ENCODE measurements at places on chromosomes 6 and 20.

GRCh38 chr6:156778454-156779205 lies 1.5 kb downstream of the ARID1B start:
- peak; percentile 70 for DNase-seq

DNA sequence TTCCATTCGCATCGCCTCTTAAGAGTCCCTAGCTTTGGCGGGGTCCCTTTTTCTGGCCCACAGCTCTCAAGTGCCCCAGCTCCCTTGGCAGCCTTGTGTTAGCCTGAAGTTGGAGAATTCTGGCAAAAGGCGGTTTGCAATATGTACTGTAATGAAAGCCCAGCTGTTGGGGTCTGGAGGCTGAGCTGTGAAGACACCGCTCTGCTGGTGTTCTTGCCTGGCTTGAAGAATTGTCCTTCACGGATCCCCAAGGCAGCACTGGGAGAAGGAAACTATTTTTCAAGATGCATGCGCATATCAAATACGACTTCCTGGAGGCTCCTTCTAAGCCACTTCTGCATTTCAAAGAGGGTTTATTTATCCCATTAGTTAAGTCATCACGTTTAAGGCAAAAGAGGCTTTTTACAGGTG lies 21.4 kb upstream of the CITED2 start:
- peak; percentile 54 for DNase-seq

DNA sequence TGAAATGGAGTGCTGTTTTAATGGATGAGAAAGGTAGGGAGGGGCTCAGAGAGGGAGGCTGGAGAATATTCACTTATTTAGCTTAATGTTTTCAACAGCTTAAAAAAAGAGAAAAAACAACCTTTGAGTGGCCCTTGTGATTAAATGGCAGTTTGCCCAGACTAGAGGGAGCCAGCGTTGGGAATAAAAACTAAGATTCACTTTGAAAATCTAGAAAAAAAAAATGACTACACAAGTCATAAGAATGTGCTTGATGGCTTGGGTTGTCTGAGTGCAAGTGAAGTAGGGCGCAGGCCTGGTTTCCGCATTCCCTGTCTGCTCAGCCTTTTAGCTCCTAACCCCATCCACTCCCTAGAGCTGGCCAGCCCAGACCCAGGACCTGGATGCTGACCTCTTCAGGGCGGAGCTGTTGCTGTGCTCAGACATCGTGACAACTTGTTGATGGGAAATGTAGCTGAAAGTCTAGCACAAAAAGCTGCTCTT lies 28.9 kb downstream of the UTRN start:
- peak; percentile 54 for DNase-seq

DNA sequence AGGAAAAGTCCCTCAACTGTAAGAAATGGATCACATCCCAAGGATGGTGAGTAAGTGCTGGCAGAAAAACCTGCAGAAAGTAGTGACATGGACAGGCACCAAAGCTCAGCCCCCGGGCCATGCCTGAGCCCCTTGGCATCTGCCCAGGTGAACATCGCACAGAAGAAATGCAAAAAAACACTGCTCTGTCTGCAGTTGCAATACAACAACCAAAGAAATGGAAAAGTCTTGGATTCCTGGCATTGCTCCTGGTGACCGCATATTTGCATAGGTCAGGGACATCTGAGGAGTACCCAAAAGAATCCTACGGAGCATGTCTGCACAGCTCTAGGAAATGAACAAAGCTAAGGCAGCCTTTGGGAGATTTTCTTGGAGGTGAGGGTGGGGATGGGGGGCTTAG lies 63.1 kb upstream of the PTPRT start:
- no peak for DNase-seq

DNA sequence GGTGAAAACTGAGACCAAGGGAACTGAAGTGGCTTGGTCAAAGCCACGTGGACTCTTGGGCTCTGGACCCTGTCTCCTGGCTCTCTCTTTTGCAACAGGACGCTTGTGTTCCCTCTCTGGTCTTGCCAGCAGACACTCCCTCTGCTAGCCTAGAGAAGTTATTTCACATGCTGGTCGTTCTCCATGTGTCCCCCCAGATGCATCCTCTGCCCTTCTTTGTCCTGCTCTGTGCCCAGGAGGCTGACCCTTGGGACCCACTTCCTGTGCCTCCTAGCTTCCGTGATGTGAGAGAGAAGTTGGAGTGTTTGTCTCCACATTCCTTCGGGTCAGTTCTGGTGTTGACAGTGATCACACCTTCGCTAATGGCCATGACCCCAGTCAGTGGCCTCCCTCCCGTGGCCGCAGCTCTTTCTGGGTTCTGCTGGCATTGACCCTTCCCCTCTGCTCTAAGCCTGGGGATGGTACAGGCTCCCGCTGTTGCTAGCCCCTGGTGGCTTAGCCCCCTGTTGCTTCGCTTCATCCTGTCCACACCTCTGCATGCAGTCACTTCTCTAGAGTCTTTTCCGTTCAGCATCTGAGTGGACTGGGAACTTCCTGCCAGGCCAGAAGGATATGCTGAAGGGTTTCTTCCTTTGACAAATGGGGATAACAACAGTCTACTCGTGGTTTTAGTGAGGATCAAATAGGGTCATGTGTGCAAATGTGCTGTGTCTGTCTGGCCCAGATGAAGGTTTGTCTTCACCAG lies 70.1 kb upstream of the BMP2 start:
- DNase-seq, result no peak

GRCh38 chr6:12279322-12280091 lies 10.7 kb upstream of the EDN1 start:
- DNase-seq, result peak; percentile 17

DNA sequence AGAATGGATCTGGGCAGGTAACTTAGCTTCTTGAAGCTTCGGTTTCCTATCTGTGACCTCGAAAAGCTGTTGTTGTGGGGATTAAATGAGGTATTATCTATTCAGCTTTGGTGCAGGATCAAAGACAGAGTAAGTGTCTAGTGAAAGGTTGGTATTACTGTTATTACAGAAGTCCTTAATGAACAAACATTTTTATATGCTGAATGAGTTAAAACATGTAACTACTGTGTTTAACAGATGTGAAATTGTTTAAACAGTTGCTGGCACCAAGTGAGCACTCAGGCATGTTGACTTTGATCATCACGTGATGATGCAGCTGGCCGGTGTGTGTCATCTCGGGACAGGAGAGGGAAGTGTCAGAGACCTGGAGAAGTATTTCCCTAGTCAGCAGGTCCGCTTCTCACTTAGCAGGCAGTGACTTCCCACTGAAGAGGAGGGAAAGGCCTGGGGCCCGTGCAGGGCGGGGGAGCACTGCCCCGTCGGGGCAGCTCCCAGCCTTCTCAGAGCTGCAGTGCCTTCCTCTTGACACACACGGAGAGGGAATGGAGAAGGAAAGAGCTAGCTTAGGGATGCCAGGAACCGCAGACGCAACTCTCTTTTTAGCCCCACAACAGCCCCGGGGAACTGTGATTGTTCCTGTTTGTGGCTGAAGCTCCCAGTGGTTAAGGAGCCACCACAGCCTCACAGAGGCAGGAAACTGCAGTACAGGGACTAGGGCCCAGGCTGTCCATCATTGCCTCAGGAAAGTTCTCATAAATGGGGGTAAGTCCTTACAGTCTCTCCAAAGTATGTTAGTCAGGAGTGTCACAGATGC lies 18.0 kb downstream of the TUBB2A start:
- peak; percentile 80 for DNase-seq

GRCh38 chr6:12848964-12849808 lies 132.6 kb downstream of the PHACTR1 start:
- no peak for DNase-seq

DNA sequence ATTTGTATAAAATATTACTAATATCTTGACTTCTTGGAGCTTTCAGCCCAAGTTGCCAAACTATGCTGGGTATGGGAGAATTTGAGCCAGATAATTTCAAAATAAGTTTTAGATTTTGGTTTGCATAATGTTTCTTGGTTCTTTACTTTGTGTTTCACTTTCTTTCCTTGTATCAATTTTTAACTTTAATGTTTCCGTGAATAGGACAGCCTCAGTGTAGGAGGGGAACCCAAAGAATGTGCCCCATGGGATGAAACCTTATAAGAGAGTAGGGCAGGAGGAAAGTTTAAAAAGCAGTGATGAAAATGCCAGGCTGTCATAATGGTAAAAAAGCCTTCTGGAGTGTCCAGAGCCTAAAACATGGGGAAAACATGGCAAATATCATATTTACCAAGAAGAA lies 252.4 kb upstream of the IRAK1BP1 start:
- DNase-seq, result no peak

DNA sequence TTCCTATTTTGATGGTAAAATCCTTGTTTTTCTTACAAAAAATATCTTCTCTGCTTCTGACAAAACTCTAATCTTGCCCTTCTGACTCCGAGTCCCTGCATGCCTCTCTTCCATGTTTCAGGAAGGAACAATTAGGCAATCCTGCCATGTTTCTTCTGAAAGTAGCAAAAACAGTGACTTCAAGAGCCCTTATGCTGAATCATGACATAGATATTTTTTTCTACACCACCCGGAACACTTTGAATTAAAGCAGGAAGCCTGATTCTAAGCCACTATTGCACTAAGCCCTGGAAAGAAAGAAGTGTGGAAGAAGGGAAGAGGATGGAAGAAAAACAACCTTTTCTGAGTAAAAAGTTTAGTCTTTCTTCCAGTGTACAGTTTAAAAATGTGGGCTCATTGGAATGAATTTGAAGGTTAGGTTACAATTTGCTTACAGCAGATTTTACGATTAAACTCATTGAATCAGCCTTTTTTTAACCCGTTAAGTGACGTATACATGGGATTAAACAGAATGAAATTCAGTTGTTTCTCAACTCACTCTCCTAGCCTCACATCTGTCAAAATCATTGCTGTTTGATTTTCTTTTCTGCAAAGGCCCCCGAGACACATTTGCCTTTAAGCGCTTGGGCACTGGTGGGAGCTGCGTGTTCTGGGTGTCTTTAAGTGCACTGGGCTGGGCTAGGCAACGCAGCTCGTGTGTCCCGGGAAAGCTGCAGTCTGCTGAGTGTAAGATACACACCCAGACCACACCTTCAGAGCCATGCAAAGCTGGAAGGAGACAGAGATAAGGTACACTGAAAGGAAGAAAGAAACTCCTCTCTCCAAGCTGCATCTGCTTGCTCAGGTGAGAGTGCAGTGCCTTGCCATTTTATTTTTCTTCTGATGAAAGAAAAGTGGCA lies 159.4 kb upstream of the CITED2 start:
- DNase-seq, result peak; percentile 36

DNA sequence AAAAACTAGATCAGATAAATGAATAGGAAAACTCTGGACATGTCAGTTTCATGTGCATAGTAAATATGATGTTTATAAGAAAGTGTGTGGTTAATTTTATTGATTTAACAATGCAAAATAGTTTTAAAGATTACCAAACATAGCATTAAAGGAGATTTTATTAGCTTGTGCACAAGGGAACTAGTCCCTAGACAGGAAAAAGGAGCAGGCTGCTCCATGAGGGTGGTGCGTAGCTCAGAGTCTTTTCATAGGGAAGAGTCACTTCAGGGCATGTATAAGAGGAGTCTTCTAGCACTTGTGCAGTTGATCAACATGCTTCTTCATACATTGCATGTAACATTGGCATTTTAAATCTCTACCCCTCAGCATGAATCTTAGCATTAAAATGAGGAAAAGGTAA lies 835.8 kb downstream of the GRIK2 start:
- no peak for DNase-seq

DNA sequence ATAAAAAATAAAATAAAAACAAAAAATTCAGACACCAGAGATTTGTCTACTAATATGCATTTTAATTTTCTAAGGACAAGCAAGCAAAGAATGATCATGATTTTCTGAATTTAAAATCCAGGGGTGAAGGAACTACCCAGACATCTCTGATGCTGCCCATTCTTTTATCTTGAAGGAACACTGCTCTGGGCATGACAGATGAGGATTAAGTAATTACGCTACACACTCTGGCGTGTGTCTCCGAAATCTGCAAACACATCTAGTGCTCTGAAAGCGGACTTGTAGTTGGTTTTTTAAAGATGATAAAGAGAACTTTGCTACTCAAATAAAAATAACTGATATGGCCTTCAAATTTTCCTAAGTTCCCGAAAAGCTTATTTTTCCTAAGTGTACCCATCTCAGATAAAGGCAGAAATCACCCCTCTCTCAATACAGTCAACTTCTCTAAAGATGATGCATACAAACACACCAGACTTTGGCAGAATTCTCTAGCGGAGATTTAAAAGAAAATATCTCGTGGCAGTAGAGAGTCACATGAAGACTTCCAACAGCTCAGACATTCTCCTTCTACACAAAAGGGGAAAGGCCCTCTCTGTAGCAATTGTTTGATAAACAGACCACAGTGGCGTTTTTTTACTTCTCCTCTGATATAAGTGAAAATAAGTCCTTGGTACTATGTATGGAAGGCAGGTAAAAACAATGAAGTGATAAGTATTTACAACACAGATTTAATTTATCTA lies 133.8 kb downstream of the BACH2 start:
- peak; percentile 62 for DNase-seq

- no peak for DNase-seq
Measured at GRCh38 chr6:157323966-157324300, 614 bp upstream of the TMEM242 start.

GRCh38 chr6:169938731-169939130 lies 187.3 kb downstream of the ERMARD start:
- no peak for DNase-seq

- DNase-seq, result peak; percentile 22
Measured at GRCh38 chr6:90648873-90649272, 62.0 kb upstream of the MAP3K7 start.

DNA sequence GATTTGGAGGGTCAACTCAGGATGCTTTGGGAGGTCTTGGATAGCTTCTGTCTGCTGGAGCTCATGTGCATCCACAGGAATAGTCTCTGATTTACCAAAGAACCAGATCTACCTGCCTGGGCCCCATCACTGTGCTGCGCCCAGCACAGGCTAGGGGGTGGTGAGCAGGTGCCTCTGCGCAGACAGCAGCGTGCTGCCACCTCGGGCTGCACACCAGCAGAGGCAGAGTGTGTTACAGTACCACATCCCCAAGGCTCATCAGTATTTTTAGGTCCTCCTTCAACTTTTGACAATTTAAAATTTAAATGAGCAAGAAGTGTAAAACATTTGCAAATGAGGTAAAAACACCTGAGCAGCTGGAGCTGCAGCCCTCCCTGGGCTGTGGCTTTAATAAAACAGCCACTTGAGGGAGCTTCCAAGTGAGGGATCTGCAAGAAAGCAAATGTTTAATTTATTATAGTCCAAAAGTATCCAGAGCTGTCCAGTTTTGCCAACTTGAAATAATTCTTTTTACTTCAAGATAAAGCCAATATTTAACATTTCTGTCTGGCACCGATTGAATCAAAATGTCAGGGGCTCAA lies 324.9 kb downstream of the ZFAND3 start:
- no peak for DNase-seq

DNA sequence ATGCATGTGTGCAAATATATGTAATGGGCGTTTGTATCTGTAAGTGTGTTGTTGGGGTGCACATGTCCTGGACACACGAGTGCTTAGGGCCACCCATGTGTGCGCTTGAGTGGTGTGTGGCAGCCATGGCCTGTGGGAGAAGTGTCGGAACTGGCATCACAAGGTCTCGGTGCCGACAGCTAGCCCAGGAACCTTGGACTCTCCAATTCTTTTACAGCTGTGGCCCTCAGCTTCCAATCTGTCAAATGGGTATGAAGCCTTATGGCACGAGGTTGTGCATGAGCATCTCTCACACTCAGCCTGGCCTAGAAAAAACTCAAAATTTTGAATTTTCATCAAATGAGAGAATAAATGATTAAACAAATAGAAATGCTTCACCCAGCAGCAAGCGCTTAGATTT lies 42.0 kb downstream of the SPDEF start:
- no peak for DNase-seq

GRCh38 chr6:19342616-19343015 lies 494.6 kb upstream of the ID4 start:
- DNase-seq, result no peak

- DNase-seq, result no peak
Measured at GRCh38 chr20:43914311-43915210, at the start of gene TOX2. Gene TOX2, plus strand, starts transcription at chr20:43914852. Its CDS starts 40 bp downstream, at chr20:43914892.

GRCh38 chr20:24531631-24532419 lies 62.4 kb downstream of the SYNDIG1 start:
- DNase-seq, result no peak

- DNase-seq, result no peak
Measured at GRCh38 chr20:17562804-17563305, 7.0 kb upstream of the DSTN start.
